ENCODE measurements at places on chromosomes 2 and 18. TPM values are rescaled to one million over a fixed set of nuclear protein-coding genes. Genes with fewer than 3 reads are reported as not detected.

GRCh38 chr2:239273280-239274234 is 127.3 kb downstream of the HDAC4 start:
- no peak for DNase-seq

COL4A4 gene
- total RNA-seq, result 7.3 TPM

MYL12B gene
- 327 TPM for total RNA-seq

FAM136A gene
- 26.9 TPM for total RNA-seq

DNA sequence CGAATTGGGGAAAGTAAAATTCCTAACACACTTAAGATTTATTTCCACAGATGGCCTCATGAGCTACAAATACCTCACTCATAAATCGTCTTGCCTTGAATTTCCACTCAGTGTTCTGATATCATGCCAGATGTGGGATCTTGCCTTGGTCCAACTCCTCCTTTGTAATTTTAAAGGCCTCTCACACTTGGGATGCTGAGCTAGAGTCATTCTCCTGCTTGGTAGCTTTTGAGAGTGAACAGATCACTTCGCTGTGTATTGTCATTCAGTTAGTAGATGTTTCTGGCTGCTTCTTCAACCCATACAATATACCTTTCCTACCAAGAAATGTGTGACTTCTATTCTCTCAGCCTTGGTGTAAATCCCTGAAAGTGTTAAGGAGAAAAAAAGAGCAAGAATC is 309.2 kb downstream of the NRXN1 start:
- DNase-seq, result no peak

UGT1A5 gene
- not detected for total RNA-seq

GRCh38 chr2:153935511-153935910 is 63.8 kb downstream of the GALNT13 start:
- DNase-seq, result no peak

TSPYL6 gene
- total RNA-seq, result not detected

- DNase-seq, result no peak
Measured at GRCh38 chr18:51603111-51603510, 405.6 kb upstream of the MEX3C start.

NTSR2 gene
- total RNA-seq, result not detected

DNA sequence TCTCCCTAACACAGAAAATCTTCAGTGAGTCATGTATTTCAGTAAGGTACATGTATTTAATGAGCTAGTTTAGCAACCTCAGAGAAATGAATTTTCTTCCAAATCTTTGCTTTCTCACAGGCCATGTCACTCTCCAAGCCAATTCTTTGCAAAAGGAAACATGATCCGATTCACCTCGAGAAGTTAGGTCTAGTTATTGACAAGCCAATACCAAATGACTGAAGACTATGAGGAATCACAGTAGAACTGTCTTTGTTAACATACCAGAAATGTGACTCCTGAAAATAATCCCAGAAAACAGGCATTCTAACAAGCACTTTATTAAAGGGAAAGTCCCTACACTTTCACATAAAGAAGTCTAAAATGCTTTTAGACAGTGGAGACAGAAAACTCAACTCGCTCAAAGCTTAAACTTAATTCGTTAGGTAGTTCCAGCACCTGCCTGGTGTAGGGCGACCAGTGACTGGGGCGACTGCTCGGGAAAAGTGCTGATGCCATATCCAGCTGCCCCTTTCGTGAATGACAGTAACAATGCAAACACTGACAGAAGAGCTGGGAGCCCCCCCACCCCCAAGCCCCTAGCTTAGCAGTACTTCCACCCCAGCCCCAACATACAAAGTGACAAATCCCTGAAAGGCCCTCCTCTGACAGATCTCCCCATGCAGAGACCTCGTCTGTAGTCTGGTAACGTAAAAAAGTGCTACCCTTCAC is 1.8 kb downstream of the MEMO1 start:
- no peak for DNase-seq

KCNE4 gene
- 22.3 TPM for total RNA-seq

GRCh38 chr2:153132418-153132817 is 346.1 kb downstream of the RPRM start:
- DNase-seq, result no peak

DNA sequence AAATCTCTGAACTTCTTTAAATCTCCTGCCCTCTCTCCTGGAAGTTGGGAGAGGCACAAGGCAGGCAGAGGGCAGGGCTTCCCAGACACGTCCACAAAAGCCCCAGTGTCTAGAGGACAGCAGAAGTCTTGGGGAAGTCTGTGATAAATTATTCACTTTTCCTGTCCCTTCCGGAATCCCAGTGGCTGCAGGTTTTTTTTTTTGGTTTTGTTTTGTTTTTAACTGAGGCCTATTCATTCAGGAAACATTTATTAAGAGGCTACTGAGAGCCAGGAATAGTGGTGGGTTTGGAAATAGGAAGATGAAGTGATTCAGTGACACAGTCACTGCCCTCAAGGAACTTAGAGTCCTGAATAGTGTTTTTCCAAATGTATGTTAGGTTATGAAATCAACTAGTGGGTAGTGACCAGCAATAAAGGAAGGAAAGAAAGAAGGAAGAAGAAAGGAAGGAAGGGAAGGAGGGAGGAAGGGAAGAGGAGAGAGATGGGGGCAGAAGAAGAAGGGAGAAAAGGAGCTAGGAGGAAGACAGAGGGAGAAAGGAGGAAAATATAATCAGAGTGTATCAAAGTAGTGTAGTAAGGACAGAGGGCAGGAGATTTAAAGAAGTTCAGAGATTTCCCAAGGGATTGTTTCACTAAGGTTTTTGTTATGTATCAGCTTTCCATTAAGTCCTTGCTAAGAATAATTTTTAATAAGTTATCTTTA is 98.9 kb upstream of the ZFP36L2 start:
- no peak for DNase-seq

CHST9 gene
- 0.82 TPM for total RNA-seq

GRCh38 chr18:32907648-32908423 is 135.0 kb upstream of the KLHL14 start:
- no peak for DNase-seq

HOXD3 gene
- total RNA-seq, result not detected

DNA sequence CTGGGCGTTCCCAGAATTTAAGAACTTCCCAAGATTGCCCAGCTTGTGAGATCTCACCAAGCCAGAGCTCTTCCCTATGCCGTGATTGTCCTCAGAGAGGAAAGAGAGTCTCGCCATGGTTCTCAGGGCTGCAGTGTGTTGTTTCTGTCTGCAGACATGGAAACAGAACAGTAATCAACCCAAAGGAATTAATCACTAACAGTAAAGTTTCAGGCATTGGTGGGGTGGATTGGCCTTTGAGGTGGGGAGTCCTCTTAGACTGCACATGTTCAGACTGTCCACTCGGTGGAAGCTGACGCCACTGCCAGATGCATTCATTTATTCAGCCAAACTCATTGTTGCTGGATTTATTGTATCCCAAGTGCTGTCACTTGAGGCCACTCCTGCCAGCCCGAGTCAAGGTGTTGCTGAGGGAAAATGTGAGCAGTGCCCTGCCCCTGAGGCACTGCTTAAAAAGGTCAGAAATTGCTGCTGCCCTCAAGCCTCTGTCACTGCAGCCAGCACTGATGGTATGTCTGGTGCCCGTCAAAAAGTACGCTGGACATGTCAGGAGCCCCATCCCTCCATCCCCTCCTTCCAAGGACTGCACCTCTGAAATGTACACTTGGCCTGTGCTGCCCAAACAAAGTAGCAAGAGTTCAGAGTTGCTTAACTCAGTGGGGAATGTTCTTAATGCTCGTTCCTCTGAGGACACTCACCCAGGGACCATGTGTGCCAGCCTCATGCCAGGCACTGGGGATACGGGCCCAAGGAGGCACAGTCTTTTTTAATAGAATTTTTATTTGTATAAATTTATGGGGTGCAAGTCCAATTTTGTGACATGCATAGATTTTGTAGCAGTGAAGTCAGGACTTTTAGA is 201.0 kb downstream of the GLI2 start:
- DNase-seq, result no peak

TMEM163 gene
- not detected for total RNA-seq

- DNase-seq, result no peak
Measured at GRCh38 chr18:52678034-52678433, 338.0 kb downstream of the DCC start.

DNA sequence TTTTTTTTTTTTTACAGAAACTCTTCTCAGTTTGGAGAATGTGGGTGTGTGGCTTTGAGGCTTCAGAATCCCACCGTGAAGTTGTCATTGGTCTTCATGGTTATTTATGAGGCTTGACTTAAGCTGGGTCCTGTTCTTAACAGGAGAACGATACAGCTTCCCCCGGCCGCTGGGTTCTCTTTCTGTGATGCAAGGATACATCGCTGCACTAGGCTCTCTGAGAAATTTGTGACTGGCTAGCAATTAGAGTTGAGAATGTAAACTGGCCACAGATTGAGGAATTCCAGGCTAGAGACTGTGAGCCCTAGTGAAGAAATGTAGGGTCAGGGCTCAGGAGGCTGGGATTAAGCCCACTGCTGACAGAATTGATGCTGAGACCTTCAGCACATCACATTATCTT is 29.8 kb downstream of the MGAT5 start:
- no peak for DNase-seq

IL36A gene
- not detected for total RNA-seq

GRCh38 chr2:153474407-153474806 is 4.2 kb downstream of the RPRM start:
- DNase-seq, result no peak

- no peak for DNase-seq
Measured at GRCh38 chr2:226020176-226020575, 620.7 kb downstream of the NYAP2 start.

OTX1 gene
- total RNA-seq, result not detected

SIX3 gene
- total RNA-seq, result not detected

DNA sequence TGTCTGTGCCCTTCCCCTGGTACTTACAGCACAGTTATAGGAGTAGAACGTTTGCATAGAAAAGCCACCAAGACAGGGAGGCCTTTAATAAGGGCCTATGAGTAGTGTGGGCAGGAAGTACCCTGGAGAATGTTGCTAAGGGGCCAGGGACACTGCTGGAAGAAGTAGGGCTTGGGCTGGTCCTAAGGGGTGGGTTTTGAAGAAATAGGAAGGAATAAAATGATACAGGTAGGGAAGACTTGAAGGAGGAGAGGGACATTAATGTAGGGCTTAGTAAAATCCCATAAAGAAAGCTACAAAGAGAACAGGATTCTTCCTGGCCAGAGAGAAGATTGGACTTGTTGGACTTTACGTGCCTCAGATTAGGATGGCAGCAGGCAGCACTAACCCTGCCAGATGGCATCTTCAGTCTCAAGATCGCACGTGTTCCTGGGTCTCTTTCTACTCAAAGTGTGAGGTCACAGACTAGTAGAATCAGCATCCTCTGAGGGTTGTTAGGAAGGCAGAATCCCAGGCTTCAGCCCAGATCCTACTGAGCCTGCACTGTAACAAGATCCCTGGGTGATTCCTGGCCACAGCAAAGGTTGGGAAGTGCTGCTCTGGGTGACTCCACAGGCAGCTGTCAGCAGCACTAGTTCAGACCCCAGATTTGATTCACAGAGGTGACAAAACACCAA is 39.2 kb downstream of the EPAS1 start:
- DNase-seq, result no peak

GRCh38 chr2:233977296-233977837 is 60.2 kb downstream of the TRPM8 start:
- no peak for DNase-seq

DNA sequence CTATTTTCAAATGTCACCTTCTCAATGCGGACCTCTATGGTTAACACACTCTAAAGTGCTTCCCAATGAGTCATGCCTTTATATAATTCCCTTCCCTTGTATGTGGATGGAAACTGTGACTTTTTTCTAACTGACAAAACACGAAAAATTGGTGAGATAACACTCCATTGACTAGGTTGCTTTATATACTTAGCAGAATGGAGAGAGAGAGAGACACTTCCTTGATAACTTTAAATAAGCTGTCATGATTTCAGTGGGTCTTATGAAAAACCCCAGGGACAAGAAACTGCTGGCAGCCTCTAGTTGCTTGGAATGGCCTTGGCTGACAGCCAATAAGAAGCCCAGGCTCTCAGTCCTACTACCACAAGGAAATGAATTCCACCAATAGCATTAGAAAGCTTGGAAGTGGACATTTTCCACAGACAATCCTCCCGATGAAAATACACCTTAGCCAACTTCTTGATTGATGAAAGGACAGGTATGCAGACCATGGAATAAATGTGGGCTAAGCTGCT is 322.2 kb downstream of the ZNF804A start:
- no peak for DNase-seq

GRCh38 chr2:69958480-69958879 is 3.0 kb downstream of the ASPRV1 start:
- DNase-seq, result no peak

DNA sequence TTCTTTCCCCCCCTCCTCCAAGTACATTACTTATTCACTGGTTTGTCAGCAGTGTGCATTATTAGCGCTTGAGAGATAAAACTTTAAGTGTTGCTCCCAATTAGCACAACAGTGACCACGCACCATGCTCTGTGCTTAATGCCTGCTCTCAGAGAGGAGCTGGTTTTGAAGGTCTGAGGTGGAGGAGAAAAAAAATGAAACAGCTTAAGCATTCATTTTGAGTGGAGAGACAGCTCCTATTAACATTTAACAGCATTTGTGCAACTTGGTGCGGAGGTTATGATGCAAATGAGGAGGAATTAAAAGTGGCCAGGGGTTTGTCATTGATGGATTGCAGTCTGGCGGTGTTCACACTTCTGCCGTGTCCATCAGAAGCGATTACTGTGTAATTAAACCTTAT is 141.8 kb downstream of the FIGN start:
- no peak for DNase-seq

SIX2 gene
- 35.0 TPM for total RNA-seq

GRCh38 chr2:74843899-74844298 is 10.0 kb downstream of the HK2 start:
- DNase-seq, result no peak

FAM237A gene
- total RNA-seq, result not detected

CCDC74B gene
- 3.0 TPM for total RNA-seq

- no peak for DNase-seq
Measured at GRCh38 chr2:217286833-217287232, 427.0 kb upstream of the TNP1 start.

DNA sequence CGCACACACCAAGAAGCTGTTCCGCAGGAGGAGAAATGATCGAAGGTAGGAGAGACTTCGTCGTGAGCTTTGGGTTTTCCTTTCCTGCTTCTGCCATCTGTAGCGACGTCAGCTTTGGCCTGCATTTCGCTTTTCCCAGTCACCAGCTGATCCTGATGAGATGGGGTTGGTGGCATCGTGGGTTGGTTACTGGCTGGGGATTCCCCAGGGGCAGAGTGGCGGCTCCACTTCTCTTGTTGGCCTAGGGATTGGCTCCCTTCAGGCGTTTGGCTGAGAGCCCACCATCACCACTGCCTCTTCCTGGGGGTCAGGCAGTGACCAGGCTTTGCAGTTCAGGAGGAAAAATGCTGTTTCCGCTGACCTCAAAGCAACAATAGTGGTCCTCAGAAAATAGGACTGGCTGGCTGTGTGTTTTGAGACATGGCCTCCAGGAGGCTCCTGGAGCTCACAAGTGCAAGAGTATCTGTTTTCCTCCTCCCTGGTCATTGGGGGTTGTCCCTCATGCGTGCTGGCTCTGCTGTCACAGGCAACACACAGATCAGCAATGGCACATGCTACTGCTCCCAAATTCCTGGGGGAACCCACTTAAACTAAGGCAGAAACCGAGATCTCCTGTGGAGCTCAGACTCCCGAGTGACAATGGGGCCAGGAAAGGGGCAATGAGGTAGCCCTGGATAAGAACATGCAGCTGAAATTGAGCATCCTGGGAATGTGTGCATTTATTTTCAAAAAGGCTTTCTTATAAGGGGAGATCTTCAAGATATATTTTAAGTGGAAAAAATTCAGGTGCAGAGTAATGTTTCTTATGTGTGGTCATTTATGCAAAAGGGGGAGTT is 173.0 kb downstream of the CTIF start:
- DNase-seq, result no peak

All from chondrocyte (in vitro differentiated cells).